ENCODE measurements at places on chromosomes 7 and 10.
A peak's percentile ranks its signal among the peaks of the same experiment; 100 is the strongest.

- no peak for DNase-seq
Measured at GRCh38 chr7:92255308-92255707, 9.5 kb downstream of the ANKIB1 start.

DNA sequence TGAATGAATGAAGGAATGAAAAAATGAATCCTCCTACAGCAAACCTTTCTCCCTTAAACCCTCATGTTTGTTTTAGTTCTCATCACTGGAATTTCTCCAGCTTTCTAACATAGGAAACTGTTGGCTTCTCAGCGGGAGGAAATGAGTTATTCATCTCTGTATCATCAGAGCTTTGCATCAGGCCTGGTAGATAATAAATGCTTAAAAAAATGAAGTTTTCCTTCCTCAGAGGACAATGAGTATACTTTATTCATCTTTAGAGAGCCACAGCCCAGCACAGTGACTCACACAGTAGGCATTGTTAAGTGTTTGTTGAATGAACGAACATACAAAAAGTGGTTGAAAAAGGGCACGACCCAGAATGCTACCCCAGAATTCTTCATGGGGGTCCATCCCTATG is 62.6 kb downstream of the COL13A1 start:
- no peak for DNase-seq

- no peak for DNase-seq
Measured at GRCh38 chr10:44425466-44425865, 40.6 kb upstream of the CXCL12 start.

GRCh38 chr10:25393621-25394020 is 218.8 kb downstream of the GPR158 start:
- no peak for DNase-seq

- DNase-seq = no peak
Measured at GRCh38 chr7:87574630-87575029, 26.1 kb downstream of the ABCB1 start.

- DNase-seq = no peak
Measured at GRCh38 chr10:125407000-125407502, 246.7 kb upstream of the CTBP2 start.

DNA sequence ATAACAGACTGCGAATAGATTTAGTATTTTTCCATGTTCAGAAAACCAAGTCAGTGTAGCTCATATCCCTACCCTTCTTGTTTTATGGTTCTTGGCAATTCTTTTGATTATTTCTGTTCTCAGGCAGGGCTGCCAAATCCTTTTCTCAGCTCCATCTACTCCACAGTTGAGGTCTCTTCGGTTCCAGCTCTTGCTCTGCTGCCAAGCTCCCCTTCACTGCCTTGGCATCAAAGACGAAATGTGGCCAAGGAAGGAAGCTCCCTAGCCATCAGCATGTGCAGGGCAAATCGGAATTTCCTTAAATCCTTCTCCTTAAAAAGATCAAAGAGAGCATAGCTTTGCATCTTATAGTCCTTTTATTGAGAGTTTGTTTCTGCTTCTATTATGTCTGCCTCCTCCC is 116.4 kb upstream of the NOBOX start:
- no peak for DNase-seq

- DNase-seq = no peak
Measured at GRCh38 chr7:155710530-155710929, 66.1 kb downstream of the RBM33 start.

GRCh38 chr10:96610817-96611216 is 24.0 kb upstream of the TM9SF3 start:
- no peak for DNase-seq

DNA sequence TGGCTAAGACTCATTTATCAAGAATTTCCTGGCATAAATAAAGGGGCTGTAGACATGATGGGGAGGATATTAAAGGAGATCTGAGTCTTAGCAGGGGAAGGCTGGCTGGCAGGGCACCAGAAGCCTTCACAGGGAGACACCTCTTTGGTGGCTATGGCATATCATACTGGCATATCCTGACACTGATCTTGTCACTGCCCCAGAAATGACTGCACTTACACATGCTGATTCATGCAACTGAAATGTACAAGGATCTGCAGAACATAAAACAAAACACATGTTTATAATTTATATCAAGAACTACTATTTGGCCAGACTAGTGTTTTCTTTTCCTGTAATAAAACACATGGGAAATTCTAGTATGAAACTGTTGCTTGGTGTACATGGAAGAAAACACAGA is 5.5 kb upstream of the LIPN start:
- no peak for DNase-seq

GRCh38 chr7:150860978-150861295 is 8.6 kb downstream of the AOC1 start:
- no peak for DNase-seq

- no peak for DNase-seq
Measured at GRCh38 chr7:136479922-136480321, 388.5 kb upstream of the CHRM2 start.

GRCh38 chr10:89652806-89653370 is 7.8 kb upstream of the PANK1 start:
- no peak for DNase-seq

DNA sequence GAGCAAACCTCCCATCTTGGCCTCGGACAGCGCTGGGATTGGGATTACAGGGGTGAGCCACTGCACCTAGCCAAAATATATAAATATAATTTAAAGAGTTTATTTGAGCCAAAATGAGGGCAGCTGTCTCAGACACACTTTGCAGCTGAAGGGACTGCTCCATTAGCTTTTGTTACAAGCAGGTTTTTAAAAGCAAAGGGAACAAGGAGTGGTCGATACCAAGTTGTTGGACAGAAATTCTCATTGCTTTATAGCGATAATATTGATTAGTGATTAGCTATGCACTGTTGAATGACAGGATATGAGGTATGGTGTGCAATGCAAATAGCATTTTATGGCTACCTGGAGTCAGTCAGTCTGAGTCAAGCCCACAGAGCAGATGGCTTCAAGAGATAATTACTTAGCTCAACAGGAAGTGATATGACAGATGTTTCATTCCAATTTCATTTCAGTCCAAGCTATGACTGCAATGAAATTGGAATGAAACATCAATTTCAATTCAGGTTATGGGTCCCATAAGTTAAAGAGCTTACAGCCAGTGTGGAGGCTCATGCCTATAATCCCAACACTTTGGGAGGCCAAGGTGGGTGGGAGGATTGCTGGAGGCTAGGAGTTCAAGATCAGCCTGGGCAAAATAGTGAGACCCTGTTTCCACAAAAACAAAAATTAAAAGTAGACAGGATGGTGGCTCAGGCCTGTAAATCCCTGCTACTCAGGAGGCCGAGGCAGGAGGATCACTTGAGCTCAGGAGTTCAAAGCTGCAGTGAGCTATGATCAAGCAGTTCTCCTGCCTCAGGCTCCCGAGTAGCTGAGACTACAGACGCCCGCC is 23.1 kb downstream of the TYW1 start:
- peak; percentile 56 for DNase-seq

DNA sequence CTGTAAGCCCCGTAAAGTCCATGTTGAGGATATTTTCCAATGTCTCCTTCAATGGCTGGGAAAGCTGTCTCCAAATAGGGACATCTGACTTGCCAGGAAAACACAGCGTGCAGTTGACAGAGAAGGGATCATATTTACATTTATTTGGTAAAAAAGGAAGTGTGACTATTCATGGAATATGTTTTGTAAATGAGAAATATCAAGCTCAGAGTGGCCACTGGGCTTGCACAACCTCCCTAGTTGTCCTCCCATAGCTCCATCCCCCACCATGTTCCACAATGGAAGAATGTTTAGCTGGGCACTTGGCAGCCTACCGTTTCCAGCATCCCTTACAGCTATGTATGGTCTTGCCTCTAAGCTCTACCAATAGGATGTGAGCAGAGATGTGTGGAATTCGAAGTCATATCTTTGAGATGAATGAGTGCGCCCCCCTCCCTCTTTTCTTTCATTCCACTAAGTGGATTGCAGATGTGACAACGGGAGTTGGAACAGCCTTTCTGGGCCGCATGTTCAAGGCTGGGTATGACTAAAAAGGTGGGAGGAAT is 306.6 kb upstream of the ZMIZ1 start:
- DNase-seq = no peak

GRCh38 chr10:92492748-92493240 is 81.1 kb downstream of the IDE start:
- DNase-seq = no peak

GRCh38 chr10:114975091-114975490 is 37.1 kb downstream of the TRUB1 start:
- DNase-seq = no peak

DNA sequence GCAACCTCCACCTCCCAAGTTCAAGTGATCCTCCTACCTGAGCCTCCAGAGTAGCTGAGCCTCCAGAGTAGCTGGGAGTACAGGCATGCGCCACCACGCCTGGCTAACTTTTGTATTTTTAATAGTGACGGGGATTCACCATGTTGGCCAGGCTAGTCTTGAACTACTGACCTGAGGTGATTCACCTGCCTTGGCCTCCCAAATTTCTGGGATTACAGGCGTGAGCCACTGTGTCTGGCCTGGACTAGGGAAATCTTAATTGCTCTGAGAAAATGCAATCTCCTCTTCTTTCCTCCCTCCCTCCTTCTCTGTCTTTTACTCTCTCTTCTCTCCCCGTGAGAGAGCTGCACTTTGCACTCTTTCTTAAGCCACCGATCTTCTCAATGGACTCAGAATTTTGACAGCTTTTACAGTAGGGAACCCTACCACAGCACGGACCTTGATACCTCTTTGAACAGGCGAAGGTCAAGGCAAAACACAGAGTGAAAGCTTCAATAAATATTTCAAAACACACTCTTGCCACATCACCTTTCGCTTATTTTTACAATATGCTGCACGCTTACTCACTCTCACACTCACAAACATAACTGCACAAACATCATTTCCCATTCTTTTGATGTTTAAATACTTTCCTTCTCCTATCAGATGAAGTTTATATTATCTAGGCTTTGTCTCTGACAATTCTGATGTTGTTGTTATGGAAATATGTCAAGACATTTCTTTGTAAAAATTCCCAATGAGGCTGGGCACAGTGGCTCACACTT is 173.4 kb upstream of the NRP1 start:
- no peak for DNase-seq

DNA sequence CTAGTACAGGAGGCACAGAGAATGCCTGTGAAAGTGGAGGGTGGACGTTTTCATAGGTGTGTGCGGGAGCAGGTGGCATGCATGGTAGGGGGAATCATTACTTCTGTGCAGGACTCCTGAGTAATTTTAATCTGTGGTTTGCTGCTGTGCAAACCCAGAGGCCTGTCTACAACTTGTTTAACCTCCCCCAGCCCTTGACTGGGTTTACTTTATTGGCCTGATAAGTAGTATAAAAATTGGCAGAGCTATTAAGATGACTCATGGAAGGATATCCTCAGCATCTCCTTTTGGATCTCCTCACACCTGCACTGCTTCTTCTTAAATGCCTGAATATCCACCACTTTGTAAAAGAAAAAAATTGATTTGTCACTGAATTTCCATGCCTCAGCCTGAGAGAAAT is 104.8 kb downstream of the AUTS2 start:
- no peak for DNase-seq

GRCh38 chr7:138460176-138460648 is at the start of gene TRIM24:
TRIM24 (plus strand) TSS chr7:138460259; CDS start chr7:138460549, 290 bp downstream.
- DNase-seq = no peak

- no peak for DNase-seq
Measured at GRCh38 chr10:10626734-10627133, 390.9 kb upstream of the CELF2 start.

- no peak for DNase-seq
Measured at GRCh38 chr10:115903207-115903606, 369.8 kb downstream of the GFRA1 start.

- no peak for DNase-seq
Measured at GRCh38 chr7:29422829-29423228, 140.8 kb upstream of the PRR15 start.

GRCh38 chr7:44273681-44274622 is 51.4 kb downstream of the CAMK2B start:
- no peak for DNase-seq

GRCh38 chr7:77266291-77266794 is 66.7 kb upstream of the FGL2 start:
- DNase-seq = no peak

- DNase-seq = no peak
Measured at GRCh38 chr10:80542652-80543318, 5.1 kb downstream of the SH2D4B start.

DNA sequence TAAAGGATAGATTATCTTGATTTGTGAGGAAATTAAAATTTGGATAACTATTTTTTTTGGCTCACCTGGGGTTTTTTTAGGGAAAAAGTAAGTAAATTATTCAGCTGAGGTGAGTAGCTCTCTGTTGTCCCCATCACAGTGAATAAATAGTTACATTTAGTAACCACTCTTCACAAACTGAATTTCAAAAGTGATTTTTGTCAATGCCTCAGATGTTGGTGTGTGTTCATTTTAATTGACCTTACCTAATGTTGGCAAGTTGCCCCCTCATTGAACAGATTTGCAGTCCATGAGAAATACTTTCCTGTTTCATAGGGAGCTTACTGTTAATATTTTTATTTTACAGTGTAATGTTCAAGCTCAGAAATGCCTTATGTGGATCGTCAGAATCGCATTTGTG is 18.3 kb downstream of the PLEKHA1 start:
- DNase-seq = no peak

GRCh38 chr10:90111671-90112070 is 410.3 kb downstream of the KIF20B start:
- no peak for DNase-seq

GRCh38 chr7:22481726-22482125 is 18.3 kb downstream of the STEAP1B start:
- DNase-seq = no peak
